NT2/D1 (cell line): ENCODE measurements at places on chromosomes 5 and 9.

DNA sequence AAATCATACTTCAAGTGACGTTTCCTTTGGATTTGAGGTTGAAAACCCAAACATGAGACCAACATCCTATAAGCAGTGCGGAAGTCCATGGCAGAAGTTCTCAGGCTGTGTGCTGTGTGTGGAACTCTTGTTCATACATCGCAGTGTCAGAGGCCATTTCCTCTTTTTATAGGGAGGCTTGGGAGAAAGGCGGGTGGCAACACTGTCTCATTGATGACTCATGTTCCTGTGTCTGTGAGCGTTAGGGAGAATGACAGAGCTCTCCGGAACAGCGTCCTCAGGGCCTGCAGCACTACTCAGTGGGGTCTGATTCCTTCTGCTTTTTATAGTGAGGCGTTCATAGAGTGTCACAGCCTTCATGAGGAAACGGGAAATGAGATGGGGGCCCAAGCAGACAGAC is 98.8 kb upstream of the BASP1 start:
- no peak for DNase-seq

DNA sequence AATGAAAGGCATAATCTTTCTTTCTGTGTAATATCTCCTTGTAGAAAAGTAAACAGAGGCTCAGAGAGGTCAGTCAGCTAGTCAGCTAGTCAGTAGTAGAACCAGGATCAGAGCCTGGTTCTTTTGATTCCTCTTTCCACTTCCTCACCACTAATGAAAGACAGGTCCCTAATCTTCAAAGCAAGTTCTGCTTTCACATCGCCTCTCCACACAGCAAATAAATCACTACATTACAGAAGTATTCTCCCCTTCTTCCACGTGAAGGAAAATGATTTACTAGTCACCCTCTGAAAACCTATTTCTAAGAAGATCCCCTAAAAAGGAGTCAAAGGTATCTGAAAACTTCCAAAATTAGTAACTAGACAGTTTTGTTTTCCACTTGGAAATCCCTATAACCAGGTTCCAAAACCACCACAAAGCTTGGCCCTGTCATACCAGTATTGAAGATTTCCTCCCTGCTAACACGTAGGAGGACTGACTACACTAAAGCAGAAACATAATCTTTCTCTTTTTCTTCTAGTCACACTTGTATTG is 140.5 kb upstream of the TARS1 start:
- DNase-seq, result no peak

GRCh38 chr5:14401639-14402038 is 180.0 kb upstream of the OTULINL start:
- no peak for DNase-seq

GRCh38 chr5:179436321-179437122 is 91.3 kb upstream of the ADAMTS2 start:
- no peak for DNase-seq

DNA sequence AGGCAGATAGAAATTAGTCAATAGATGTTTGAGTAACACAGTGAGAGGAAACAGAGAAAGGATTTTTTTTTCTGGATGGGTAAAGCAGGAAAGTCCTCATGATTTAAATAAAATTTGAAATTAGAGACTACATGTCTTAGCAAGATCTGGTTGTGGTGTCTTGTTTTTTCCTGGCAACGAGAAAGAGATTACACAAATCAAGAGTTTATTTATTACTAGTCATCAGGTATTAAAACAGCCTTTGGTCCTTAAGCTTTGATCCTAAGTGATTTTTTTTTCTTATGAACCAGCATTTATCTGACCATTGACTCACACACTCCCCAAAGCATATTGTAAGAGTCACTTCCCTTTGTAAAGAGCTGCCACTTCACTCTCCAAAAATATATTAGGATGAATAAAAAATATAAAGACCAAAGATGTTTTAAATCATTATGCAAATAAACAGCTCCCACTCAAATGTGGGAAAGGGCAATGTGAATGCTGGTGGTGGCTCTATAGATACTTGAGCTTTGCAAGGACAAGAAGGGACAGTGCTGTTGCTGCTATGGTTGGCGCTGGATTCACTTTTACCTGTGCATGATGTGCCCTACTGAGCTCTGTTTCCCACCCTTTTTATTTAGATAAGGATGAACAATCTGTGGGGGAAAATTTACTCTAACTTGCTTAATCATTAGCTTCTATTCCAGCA is 1726.5 kb downstream of the MAT2B start:
- no peak for DNase-seq

DNA sequence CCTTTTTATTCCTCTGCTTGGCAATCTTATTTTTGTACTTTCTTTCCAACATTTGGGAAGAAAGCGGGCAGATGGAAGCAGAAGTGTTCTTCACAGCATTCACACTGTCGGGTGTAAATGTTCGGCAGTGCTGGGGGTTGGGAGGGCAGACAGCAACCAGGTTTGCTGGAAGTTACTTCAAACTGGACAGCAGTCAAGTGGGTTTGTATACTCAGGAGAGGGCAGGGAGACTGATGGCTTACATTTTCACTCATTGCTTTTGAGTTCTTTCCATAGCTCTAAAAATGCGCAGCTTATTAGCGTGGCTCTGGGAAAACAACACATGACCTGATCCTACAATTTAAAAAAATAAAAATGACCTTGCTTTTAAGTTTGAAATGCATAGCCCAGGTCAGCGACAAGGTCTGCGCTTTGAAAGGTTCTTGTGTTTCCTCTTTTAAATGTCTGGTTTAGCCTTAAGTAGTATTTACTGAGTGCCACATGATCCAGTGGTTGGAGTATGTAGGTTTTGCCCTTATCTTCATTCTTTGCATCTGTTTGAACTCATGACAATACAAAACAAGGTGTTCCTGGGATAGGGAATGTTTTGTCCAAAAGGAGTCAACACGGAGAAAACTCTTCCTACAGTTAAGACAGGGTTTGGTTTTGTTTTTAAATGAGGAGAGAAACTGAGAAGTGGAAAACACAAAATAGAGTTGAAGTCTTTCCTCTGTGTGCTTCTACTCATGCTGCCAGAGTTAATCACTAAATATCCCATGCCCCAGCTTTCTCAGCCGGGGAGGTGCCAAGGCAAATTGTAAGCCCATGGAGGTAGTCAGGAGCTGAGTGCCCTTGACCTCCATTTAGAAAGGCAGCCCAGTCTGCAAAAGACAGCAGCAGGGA is 132.7 kb upstream of the DMRT1 start:
- DNase-seq, result no peak

DNA sequence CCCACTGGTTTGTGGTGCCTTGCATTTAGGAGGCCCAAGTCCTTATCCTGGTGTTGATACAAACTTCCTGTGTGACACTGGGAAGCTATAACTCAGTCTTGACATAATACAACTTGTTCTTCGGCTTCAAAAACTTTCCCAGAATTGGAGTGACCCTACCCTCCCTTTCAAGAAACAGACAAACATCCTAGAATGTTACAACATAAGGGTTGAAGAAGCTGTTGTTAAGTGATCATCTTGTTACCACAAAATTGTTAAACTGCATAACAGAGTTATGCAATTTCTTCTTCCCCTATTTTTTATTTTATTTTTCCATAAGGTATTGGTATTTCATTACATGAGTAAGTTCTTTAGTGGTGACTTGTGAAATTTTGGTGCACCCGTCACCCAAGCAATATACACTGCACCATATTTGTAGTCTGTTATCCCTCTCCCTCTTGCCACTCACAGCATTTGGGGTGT is 21.3 kb downstream of the TLR4 start:
- no peak for DNase-seq

- DNase-seq, result no peak
These were observed 668.3 kb upstream of the CDH18 start for GRCh38 chr5:20656262-20656661.

GRCh38 chr5:109580225-109580624 is 109.5 kb upstream of the MAN2A1 start:
- no peak for DNase-seq

- DNase-seq, result no peak
These were observed 2.4 kb upstream of the POU4F3 start for GRCh38 chr5:146336197-146336596.

DNA sequence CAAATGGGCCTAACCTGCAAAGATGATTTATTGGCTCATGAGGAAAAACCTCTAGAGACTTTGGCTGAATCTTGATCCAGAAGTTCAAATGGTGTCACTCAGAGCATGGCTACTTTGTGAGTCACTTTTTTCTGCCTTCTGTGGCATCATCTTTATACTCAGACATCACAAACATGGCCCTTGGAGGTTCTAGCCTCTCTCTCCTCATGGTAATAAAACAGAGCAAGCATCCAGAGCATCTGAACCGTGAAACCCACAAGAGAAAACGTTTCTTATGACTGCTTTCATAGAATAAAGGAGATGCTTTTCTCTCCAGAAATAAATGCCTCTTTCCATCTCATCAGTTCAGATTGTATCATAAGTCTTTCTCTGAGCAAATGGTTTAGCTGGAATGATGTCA is 780.3 kb downstream of the KCTD16 start:
- no peak for DNase-seq

DNA sequence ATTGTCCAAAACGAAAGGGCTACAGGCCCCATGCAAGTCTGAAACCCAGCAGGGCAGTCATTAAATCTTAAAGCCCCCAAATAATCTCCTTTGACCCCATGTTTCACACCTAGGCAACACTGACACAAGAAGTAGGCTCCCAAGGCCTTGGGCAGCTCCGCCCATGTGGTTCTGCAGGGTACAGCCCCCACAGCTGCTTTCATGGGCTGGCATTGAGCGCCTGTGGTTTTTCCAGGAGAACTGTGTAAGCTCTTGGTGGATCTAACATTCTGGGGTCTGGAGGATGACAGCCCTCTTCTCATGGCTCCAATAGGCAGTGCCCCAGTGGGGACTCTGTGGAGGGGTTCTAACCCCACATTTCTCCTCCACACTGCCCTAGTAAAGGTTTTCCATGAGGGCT is 623.5 kb downstream of the PRR16 start:
- DNase-seq, result no peak

DNA sequence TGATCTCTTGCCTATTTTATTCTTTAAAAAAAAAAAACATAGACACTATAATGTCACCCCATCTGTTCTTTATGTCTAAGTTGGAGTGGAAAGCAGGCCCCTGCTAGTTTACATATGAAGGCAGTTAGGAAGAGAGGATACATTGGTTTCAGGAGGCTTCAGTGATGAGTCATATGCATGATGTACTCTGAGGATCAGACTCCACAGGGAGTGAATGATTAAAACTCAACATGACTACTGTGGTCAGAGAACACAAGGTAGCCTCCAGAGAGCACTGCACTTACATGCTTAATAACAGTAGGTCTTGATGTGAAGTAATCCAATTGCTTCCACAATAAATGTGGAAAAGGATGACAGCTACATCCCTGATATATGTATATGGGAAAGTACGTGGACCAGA is 22.7 kb upstream of the FSTL4 start:
- DNase-seq, result no peak

- DNase-seq, result no peak
These were observed 790.1 kb downstream of the TLE1 start for GRCh38 chr9:80899208-80899607.

DNA sequence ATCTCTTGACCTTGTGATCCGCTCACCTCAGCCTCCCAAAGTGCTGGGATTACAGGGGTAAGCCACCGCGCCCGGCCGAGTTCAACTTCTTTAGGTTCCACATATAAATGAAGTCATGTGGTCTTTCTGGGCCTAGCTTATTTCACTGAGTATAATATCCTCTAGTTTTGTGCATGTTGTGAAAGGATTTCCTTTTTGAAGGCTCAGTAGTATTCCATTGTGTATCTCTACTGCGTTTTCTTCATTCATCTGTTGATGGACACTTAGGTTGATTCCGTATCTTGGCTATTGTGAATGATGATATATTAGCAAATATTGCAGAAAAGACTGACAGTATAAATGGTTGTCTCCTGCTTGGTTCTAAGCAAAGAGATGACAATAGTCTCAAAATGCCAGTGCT is 20.1 kb downstream of the ODF2 start:
- no peak for DNase-seq

- DNase-seq, result no peak
These were observed 247.4 kb upstream of the CHD1 start for GRCh38 chr5:99176186-99176585.

DNA sequence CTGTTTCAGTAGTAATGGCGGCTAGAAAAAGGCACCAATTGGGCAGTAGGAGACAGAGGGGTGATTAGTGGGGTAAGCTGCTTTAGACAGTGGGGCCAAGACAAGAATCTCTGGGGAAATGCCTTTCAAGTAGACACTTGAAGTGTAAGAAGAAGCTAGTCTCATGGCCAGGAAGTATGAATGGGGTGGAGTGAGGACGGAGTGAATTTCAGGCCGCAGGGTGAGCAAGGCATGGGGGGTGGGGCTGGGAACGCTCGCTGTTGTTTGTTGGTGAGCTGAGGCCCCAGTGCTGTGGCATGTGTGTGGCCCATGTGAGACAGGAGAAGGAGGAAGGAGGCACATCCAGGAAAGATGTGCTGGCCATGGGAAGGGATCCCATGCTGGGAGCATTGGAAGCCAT is 149.2 kb upstream of the NFIL3 start:
- peak; percentile 38 for DNase-seq

GRCh38 chr5:171675511-171675910 is 110.1 kb upstream of the SMIM23 start:
- no peak for DNase-seq

DNA sequence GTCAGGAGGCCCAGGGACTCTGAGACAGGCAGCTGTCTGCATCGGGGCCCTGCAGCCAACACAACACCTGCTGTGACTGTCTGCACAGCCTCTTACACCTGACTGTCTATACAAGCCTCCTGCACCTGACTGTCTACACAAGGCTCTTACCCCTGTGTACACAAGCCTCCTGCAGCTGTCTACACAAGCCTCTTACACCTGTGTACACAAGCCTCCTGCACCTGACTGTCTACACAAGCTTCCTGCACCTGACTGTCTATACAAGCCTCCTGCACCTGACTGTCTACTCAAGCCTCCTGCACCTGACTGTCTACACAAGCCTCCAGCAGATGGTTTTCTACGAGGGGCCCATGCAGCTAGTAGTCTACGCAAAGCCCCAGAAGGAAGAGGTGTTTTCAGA is 18.6 kb downstream of the IRX2 start:
- DNase-seq, result no peak

DNA sequence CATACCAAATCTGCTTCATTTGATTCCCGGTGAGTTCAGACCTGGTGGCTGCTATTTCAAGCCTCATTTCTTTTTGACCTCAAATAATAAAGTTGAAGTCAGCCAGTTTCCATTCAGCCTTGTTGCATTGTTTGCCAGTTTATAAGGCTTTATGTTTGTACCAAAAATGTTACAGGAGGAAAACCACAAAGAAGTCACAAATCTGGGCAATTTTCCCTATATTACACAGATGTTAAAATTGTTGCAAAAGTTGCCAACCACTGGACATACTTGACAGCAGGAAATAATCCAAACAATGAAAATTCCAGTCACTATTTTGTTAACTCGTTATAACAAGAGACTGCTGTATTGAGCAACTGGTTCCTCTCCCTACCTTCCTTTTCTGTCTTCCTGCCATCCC is 1325.0 kb upstream of the DMAC1 start:
- no peak for DNase-seq
